ENCODE measurements at places on chromosomes 13 and 19.

GRCh38 chr13:24118576-24118975, 41.9 kb upstream of the SPATA13 start:
- DNase-seq = no peak

DNA sequence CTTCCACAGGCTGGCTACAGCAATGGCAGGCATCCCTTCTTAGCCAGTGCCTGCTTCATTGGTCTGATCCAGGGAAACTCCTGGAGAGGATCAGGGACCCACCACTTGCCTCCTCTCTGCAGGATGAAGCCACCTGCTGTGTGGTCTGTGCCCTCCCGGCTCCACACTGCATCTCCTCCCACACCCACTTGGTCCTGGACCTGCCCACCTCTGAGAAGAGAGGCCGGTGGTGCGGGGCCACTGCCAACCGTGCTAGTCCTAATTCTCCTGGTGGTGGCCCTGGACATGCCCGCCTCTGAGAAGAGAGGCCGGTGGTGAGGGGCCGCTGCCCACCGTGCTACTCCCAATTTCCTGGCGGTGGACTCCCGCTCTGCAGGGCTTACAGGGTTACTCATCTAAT, 98.8 kb downstream of the COL4A1 start:
- DNase-seq = no peak

- peak; percentile 36 for DNase-seq
Observed at GRCh38 chr13:33454844-33455705, 169.5 kb upstream of the STARD13 start.

DNA sequence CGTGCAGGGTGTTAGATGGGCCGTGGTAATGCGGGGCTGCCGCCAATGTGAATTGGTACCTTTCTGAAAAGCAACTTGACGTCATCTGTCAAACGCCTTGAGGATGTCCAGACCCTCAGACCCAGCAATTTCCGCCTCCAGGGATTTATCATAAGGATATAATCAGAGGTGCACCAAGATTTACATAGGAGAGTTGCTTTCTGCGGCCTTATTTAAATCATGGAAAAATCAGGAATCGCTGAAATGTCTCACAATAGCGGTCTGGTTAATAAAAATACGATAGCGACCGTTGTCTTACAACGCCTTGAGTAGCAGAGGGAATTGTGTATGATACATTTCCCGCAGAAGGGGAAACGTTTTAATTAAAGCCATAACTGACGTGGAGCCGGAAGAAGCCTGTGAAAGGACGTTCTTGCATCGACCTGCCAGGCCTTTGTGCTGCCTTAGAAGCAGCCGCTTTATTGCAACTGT, 32.3 kb upstream of the NDUFS7 start:
- DNase-seq = no peak

GRCh38 chr13:47326061-47326460, 429.2 kb upstream of the HTR2A start:
- peak; percentile 69 for DNase-seq

GRCh38 chr13:91668866-91669495, 270.6 kb downstream of the GPC5 start:
- no peak for DNase-seq

GRCh38 chr13:30832845-30833332, 73.2 kb upstream of the MEDAG start:
- no peak for DNase-seq

GRCh38 chr19:43469160-43469480, 3.7 kb upstream of the LYPD3 start:
- no peak for DNase-seq

GRCh38 chr13:47215736-47216135, 318.9 kb upstream of the HTR2A start:
- peak; percentile 87 for DNase-seq

GRCh38 chr19:19403373-19403901, 2.0 kb upstream of the GATAD2A start:
- no peak for DNase-seq

DNA sequence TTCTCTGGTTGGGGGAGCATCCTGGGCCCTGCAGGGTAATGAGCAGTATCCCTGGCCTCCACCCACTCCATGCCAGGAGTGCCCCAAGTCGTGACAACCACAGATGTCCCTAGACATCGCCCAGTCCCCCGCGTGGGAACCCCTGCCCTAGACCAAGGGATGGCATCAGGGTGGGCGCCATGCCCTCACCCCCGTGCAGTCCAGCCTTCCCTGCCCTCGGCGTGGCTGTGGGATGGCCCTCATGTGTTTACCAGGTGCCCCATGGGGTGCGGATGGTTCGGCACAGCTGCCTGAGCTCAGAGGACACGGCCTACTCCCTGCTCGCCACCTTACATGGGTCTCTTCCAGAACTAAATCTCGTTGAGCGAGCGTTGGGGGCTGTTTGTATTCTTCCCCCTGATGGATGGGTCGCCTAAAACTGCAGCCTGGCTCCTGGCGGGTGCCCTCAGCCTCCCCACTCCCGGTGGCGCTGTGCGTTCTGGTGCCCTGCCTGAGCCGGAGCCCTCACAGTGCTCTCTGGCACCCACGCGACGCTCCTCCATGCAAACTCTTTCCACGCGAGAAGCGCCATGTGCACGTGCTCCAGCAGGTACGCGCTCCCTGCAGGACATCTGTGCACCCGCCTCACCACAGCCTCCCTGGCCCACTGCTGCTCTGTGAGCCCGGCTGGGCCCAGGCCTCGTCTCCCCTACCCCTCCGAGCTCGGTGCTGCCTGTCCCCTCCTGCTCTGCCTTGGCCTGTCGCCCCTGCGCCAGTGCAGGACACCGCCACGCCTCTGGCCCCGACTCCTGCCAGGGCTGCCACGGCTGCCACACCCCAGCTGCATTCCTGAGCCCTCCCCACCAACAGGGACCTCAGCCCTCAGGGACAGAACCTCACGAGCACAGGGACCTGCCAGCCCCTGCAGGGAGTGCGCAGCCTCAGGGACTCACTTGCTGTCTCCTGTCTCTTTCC, 145.0 kb downstream of the KDM4B start:
- DNase-seq = no peak

DNA sequence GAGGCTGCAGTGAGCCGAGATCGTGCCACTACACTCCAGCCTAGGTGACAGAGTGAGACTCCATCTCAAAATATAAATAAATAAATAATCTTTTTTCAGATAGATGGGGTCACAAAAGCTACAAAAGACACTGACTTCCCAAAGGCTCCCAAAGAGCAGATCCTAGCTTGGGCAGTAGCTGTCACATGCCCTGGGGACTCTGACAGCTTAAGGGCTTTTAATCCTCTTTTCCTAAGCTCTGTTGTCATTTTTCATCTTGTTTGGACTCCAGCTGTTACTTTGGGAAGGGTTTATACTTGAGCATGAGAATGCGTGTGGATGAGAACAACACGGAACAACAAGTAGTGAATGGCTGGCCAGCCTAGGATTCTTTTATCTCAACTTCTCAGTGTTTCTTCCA, 231.7 kb downstream of the MZT1 start:
- DNase-seq = no peak

- DNase-seq = peak; percentile 44
Observed at GRCh38 chr19:50427997-50428425, 4.7 kb upstream of the MYBPC2 start.

GRCh38 chr19:27776524-27776923, 1436.4 kb downstream of the UQCRFS1 start:
- DNase-seq = no peak

- no peak for DNase-seq
Observed at GRCh38 chr13:105608104-105608503, 927.4 kb downstream of the EFNB2 start.

GRCh38 chr13:37229931-37230330, 124.5 kb upstream of the CSNK1A1L start:
- DNase-seq = no peak

DNA sequence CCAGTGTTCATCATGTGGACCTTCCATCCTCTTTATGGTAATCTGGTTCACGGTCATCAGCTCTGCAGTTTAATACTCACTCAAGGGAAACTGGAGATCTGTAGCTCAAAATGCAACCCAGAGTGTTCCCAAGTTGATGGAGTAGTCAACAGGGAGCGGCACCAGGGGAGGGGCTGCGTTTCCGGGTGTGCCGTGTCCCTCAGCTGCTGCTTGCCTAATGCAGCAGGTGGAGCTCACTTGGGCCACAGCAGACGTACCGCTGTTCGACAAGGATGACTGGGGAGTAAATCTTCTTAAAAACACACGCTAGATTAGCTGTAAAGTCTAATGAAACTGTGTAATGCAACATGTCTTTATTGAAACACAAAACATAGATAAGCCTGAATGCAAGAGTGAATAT, 81.1 kb downstream of the TNFSF13B start:
- DNase-seq = no peak

GRCh38 chr13:21088534-21088933, 27.1 kb upstream of the LATS2 start:
- no peak for DNase-seq

DNA sequence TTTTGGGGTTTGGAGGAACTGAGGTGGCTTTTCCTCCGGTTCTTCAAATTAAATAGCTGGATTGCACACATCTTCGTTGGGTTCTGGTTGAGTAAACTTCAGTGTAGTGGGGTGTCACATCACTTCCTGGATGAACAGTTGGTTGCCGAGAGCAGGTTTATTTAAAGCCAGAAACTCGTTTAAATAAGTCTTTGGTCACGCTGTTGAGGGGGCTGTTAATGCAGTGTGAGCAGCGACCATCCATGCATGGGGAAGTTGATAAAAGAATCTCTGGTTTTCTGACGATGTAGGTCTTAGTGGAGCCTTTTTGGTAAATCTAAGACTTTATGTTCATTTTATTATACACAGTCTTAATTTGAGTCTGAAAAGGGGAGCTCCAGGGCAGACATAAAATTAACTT, 351.2 kb upstream of the ARGLU1 start:
- no peak for DNase-seq

DNA sequence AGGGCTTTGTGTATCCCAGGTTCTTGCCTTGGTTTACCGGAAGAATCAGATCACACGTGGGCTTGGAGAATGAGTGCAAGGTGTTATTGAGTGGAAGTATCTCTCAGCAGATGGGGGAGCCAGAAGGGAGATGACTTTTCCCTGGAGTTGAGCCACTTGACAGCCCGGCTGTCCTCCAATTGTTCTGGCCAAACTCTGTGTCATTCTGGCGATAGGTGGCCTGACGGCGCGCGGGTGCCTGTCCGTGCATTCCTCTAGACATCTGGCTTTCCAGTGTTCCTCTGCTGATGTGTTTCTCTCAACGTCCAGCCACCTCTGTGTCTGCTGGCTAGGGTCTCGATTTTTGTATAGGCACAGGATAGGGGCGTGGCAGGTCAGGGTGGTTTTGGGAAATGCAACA, 181.9 kb downstream of the SHISA2 start:
- no peak for DNase-seq

DNA sequence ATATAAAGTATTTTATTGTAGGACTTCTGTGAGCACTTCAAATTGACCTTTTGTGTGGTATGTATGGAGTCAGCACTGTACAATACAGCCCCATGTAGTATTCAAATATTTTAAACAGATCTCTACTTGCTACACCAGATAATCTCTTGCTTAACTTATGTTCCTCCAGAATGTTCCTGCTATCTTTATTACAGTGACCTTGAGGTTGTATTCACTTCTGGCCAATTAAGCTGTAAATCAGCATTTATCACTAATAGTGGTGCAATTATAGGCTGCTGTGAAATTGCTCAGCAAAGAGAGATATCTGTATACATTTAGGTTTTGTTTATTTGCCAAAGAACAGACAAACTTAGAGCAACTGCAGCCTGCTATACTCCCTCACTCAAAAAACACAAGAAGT, 1218.6 kb downstream of the PCDH17 start:
- no peak for DNase-seq

GRCh38 chr19:9178901-9179300, at the start of gene OR7D2:
Gene OR7D2 (plus strand): TSS chr19:9178979. CDS start chr19:9185782, 6,803 bp downstream.
- DNase-seq = no peak

DNA sequence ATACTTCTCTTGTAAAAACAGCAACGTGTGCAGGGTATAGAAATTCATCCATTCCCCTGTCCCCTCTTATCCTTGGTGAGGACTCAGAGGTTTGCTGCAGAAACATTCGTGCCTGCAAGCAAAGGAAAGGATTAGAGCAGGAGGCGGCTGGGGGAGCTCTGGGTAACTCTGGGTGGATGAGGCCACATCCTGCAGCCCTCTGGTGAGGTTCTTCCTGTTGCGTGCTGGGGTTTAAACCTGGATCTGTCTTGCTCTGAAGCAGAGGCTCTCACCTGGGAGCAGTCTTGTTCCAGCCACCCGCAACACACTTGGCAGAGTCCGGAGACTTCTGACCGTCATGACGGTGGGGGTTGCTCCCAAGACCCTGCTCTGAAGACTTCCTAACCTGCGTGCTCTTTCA, 69.2 kb downstream of the ATP11A start:
- no peak for DNase-seq

DNA sequence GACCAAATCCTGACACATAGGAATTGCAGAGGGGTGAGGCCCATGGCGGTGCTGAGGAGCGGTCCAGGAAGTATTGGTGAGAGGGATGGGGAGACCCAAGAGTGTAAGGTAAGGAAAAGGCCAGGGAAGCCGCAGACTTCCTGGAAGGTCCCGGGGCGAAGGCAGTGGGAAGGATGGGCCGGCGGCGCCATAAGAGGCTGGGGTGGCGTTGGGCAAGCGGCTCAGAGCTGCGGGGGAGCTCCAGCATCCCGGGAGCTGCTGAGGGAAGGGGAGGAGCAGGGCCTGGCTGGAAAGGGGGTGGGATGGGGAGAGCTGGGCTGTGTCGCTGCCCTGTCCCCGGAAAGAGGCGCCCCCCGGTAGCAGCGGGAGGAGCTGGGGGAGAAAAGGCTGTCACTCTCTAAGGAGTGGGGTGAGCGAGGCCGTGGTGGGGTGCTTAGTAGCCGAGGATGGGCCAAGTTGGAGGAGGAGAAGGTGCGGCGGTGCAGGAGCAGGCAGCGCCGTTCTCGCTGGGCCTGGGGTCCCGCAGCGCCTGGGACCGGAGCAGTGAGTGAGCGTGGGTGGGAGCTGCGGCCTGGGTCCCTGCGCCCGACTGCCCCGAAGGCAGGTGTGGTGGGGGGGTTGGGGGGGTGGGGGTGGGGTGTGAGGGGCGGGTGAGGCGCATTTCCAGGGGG, 30.7 kb downstream of the C1QTNF9 start:
- DNase-seq = no peak

DNA sequence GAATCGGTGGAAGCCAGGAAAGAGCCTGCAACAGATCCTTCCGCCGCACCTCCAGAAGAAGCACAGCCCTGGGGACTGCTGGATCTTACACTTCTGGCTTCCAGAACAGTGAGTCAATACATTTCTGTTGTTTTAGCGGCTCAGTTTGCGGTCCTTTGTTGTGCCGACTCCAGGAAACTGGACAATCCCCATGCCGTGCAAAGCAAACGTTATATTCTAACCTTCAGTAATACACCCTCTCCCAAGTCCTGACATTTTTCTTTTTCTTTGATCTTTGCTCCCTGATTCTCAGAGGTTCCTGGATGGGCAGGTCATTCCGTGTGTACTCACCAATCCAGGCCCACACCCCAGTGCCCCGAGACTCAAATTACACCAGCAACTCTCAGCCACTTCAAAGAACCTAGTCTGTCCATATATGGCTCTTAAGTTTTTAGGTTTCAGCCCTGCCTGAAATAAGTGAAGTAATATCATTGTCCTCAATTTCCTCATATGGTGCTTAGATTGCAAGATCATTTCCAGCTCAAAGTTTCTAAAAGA, 387.1 kb upstream of the SGCG start:
- DNase-seq = no peak

DNA sequence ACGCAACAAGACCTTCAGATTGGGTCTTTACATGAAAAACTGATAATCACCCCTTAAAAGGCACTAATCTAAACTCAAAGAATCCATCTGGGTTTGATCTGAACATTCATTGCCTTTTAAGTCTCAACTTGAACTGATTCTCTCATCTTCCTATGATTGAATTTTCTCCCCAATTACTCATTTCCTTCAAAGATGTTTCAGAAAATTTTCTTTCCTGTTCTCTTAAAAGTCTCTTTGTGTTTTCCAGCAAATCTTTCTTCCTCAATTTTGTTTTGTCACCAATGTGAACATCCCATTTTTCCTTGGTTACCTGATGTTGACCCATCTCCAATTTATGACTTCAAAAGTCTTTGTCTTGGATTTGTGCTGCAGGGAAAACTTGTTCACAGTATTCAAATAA, 234.3 kb downstream of the DACH1 start:
- no peak for DNase-seq
